ENCODE measurements at places on chromosomes 12 and 14.
A peak's percentile ranks its signal among the peaks of the same experiment; 100 is the strongest.

DNA sequence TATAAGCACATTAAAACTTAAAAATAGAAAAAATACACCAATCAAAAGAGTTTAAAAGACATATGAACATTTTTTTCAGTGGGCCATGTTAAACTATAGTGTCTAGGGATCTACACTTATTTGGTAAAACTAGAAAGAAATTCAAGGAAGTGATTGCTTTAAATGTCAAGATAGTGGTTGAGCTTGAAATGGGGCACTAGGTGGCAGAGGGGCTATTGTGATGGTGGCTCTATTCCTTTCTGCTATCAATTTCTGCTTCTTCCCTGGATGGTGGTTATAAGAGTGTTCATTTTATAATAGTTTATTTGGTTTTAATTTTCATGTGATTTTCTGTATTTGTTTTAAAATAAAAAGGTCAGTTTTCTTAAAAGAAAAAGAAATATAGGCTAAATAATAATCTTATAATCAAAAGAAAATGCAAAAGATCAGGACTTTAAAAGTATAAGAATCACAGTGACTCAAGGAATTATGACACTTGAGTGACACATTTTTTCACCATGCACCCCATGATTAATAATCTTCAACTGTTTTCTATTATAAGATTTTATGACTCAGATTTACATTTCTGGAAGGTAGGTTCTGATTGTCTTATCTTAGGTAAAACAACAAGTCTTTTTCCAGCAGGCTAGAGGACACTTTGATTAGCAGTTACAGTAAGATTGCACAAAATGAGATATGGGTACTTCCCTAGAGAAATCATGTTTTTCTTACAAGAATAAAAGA lies 137.5 kb downstream of the FSCB start:
- no peak for DNase-seq
- H3K4me1 ChIP-seq: no peaks in the 10 kb centered on the region
- no peak overlapping the region for H3K4me3 ChIP-seq
- H3K27me3 ChIP-seq: no peaks in the 10 kb centered on the region
- H3K36me3 ChIP-seq: no peaks in the 10 kb centered on the region

DNA sequence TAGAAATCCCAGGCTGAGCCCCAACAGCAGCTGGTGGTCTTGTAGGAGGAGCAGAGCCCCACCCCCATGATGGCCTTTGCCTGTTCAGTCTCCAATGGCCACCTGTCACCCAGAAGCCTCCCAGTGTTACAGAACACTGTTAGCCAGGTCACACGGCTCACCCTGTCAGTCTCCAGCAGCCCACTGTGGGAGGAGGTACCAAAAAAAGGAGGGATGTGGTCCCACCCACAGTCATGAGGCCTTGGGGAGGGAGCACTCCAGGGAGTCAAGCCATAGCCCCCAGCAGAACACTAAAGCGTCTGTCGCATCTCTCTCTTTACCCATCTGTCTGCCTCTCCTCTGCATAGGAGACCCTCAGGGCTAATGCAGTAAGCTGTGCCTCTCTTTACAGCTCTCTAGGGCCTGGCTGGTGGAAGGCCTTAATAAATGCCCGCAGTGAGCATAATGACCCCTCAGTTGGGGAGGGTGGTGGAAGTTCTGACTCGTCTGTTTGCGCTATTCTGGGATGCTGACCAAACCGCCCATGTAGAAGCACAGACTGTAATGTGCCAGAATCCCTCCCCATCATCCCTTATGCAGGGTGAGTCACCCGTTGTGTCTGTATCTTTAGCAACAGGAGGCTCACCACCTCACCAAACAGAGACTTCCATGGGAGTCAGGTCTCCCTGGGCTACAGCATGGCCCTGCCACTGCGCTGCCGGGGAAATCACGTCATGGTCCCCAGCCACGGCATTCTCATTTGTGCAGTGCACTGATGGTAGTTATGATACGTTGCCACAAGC lies 14.6 kb downstream of the C14orf132 start:
- no peak overlapping the region for H3K4me3 ChIP-seq
- no peaks in the 10 kb centered on the region for H3K36me3 ChIP-seq
- H3K4me1 ChIP-seq: no peaks in the 10 kb centered on the region
- no peak overlapping the region for H3K27ac ChIP-seq
- no peaks in the 10 kb centered on the region for H3K27me3 ChIP-seq

- H3K4me3 ChIP-seq: no peak overlapping the region
- no peak overlapping the region for H3K27ac ChIP-seq
- no peaks in the 10 kb centered on the region for H3K36me3 ChIP-seq
- no peaks in the 10 kb centered on the region for H3K4me1 ChIP-seq
These were observed 56.3 kb downstream of the RPH3A start for GRCh38 chr12:112847708-112848337.

DNA sequence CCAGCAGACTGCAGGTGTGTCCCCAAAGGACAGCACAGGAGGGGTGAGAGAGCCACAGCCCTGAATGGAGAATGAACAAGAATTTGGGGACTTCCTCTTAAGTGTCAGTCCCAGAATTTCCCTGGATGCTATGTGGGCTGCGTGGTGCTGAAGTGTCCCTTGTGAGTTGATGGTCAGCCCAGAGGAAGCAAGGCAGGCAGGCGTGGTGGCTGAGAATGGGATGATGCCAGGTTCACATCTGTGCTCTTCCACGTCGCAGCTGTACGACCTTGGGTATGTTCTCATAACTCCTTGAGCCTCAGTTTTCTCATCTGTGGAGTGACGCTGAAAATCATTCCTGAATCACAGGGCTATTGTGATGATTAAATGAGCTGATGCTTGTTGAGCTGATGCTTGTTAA lies 62.1 kb upstream of the GPATCH2L start:
- H3K4me3 ChIP-seq: no peak overlapping the region
- H3K27me3 ChIP-seq: no peaks in the 10 kb centered on the region
- H3K36me3 ChIP-seq: no peaks in the 10 kb centered on the region
- H3K27ac ChIP-seq: no peak overlapping the region
- DNase-seq: no peak
- H3K4me1 ChIP-seq: no peaks in the 10 kb centered on the region

DNA sequence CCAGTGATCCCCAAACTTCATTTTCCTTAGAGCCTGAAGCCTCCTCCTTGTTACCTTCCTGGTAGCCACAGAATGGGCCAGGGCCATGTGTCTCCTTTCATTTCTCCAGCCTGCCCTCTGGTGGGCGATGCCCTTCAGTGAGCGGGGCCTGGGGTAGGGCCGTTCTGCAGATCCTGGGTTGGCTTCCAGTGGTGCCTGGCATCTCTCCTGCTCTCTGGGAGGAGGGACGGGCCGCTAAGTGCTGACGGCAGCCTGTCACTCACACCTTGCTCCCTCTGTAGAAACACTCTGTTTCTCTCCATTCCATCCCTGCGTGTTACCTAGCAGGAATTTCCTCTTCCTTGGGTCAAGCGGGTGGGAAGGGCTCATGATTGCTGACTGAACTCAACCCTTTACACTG lies 232.1 kb downstream of the CACNA1C start:
- H3K27ac ChIP-seq: no peak overlapping the region
- H3K36me3 ChIP-seq: no peaks in the 10 kb centered on the region
- H3K4me1 ChIP-seq: no peaks in the 10 kb centered on the region
- DNase-seq: peak; percentile 30
- no peaks in the 10 kb centered on the region for H3K27me3 ChIP-seq

DNA sequence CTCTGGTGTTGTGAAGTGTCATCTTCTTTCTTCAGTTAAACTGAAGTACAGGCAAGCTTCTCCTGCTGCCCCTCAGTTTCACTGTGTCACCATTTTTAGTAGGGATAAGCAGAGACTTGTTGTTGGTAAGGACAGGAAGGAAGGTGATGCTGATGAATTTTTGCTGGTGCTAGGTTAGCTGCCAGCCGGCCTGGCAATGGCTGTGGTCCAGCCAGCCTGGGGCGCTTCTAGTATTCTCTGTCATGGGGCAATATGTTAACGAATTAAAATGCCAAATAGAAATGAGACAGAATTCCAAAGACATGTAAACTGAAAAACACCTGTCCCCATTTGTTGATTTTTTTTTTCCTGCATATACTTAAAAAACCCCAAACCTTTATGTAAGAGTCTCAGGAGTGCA lies 602.9 kb downstream of the DIO2 start:
- no peak overlapping the region for H3K4me3 ChIP-seq
- H3K36me3 ChIP-seq: no peaks in the 10 kb centered on the region
- no peak for DNase-seq
- no peak overlapping the region for H3K27ac ChIP-seq
- no peaks in the 10 kb centered on the region for H3K4me1 ChIP-seq

DNA sequence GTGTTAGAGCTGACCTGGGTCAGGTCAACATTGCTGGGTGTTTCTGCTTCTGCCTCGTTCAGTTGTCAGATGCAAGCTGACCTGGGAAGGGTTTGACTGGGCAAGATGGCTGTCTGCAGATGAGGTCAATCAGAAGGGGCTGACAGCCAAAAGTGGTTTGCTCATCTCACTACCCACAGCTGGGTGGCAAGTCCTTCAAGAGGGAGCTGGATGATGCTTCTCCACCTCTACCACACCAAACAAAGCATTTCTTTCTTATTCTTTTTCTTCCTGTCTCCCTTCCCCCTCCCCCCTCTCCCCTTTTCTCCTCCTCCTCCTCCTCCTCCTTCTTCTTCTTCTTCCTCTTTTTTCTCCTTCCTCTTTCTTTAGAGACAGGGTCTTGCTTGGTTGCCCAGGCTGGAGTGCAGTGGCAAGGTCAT lies 268.2 kb upstream of the PLEKHG7 start:
- peaks cover 85% of the 10 kb centered on the region for H3K4me1 ChIP-seq
- H3K27ac ChIP-seq: peak overlapping the region; percentile 47
- H3K4me3 ChIP-seq: no peak overlapping the region
- H3K36me3 ChIP-seq: no peaks in the 10 kb centered on the region

GRCh38 chr12:9944391-9944790 lies 12.2 kb upstream of the CLEC2A start:
- no peak overlapping the region for H3K4me3 ChIP-seq
- DNase-seq: no peak
- no peaks in the 10 kb centered on the region for H3K27me3 ChIP-seq
- no peak overlapping the region for H3K27ac ChIP-seq
- H3K4me1 ChIP-seq: peaks cover 37% of the 10 kb centered on the region
- no peaks in the 10 kb centered on the region for H3K36me3 ChIP-seq

GRCh38 chr14:69142101-69142500 lies 10.8 kb downstream of the DCAF5 start:
- H3K36me3 ChIP-seq: no peaks in the 10 kb centered on the region
- H3K27ac ChIP-seq: no peak overlapping the region
- H3K27me3 ChIP-seq: no peaks in the 10 kb centered on the region
- no peaks in the 10 kb centered on the region for H3K4me1 ChIP-seq

- no peak overlapping the region for H3K27ac ChIP-seq
- H3K27me3 ChIP-seq: no peaks in the 10 kb centered on the region
- no peak for DNase-seq
- no peak overlapping the region for H3K4me3 ChIP-seq
These were observed 105.3 kb upstream of the FOXG1 start for GRCh38 chr14:28661171-28661772.

- H3K27ac ChIP-seq: no peak overlapping the region
- no peak for DNase-seq
- no peaks in the 10 kb centered on the region for H3K4me1 ChIP-seq
- H3K4me3 ChIP-seq: no peak overlapping the region
- H3K27me3 ChIP-seq: no peaks in the 10 kb centered on the region
- peaks cover 43% of the 10 kb centered on the region for H3K36me3 ChIP-seq
These were observed 30.4 kb downstream of the CCNK start for GRCh38 chr14:99511421-99512109.
